Activated CD8-positive, alpha-beta memory T cell treated with anti-CD3 and anti-CD28 coated beads, Interleukin-2, amount 10 ng/mL, durations not matched to agents 7 days and 5 days (primary cell): ENCODE measurements at places on chromosomes 2 and 18. TPM values are rescaled to one million over a fixed set of nuclear protein-coding genes. Genes with fewer than 3 reads are reported as not detected.

DNA sequence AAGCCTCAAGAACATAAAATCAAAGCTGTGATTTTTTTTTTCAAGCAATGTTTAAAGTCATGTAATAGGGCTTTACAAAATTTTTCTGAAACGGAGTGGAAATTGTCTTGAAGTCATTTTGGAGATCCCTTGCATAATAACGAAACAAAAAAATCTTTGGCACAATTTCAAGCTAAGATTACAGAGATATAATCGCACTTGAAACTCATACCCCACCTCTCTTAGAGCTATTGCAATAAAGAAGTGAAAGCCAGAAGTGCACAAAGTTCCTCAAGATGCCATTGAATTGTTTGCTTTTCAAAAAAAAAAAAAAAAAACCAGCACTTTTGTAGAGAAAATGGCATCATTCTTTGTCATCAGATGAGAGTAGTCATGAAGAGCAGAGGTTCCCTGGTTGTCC lies 152.3 kb downstream of the PAX3 start:
- no peak for DNase-seq

GRCh38 chr2:215140166-215140707 lies 1.8 kb upstream of the ABCA12 start:
- DNase-seq = no peak

DNA sequence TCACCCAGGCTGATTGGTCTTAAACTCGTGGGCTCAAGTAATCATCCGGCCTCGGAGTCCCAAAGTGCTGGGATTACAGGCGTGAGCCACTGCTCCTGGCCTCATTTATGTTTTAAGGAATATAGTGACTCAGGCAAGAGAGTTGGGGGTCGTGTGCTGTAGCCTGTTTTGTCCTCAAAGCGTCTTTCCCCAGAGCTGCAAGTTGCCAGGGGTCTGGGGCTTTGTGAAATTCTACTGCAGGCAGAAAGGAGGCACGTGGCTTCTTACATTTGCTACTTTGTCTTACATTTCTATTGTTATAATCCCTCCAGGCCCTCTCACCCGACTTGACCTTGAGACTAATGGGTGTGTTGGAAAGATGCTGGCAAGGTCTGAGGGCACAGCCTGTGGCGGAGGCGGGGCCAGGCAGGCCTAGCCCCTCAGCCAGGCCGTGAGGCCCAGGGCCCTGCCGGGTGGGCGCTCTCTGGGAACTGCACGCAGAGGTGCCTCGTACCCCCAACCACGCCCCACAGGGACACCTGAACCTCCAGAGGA lies 85.8 kb upstream of the NDUFV2 start:
- DNase-seq = no peak

Gene ASB18
- not detected for total RNA-seq

Gene NFE2L2
- total RNA-seq = 56.5 TPM
